ENCODE measurements at places on chromosomes 6 and 20.

- DNase-seq = no peak
Measured at GRCh38 chr6:112622036-112622435, 274.9 kb downstream of the RFPL4B start.

DNA sequence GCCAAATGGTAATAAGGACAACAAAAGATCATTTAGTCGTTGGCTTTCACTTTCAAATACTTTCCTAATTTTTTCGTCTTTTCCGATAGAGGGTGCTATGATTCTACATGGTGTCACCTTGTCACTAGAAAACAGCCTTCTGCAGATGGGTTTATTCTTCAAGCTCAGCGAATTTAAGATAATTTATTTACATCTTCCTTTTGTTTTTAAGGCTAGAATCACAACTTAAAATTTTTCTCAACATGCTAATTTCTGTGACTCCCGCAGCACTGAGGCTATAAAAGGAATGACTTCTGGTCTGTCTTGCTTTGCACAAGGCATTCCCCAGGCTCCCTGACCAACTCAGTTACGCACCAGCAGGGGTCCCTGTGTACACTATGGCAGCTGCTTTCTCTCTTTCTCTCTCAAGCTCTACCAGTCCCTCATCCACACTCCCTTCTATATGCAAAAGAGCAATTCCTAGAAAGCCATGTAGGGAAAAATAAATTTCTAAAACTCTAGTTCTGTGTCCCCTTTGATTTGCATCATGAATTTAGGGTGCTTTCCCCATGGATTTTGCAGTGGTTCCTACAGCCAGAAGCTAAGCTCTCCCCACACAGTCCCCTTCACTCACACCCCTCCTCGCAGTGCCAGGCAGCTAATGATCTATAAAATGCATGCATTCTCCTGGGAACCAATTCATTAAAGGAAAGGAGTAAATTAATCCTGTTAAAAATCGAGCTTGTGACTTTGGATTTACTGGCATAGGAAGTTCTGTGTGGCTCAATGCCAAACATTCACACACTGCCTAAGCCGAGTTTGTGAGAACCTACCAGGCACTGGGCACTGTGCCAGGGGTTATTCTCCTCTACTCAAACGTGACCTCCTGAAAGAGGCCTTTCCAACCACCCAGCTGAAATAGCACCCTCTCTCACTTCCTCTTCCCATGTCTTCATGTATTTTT lies 74.5 kb downstream of the DCDC2 start:
- DNase-seq = peak; percentile 32

GRCh38 chr6:158387036-158387435 lies 74.8 kb downstream of the TULP4 start:
- no peak for DNase-seq

DNA sequence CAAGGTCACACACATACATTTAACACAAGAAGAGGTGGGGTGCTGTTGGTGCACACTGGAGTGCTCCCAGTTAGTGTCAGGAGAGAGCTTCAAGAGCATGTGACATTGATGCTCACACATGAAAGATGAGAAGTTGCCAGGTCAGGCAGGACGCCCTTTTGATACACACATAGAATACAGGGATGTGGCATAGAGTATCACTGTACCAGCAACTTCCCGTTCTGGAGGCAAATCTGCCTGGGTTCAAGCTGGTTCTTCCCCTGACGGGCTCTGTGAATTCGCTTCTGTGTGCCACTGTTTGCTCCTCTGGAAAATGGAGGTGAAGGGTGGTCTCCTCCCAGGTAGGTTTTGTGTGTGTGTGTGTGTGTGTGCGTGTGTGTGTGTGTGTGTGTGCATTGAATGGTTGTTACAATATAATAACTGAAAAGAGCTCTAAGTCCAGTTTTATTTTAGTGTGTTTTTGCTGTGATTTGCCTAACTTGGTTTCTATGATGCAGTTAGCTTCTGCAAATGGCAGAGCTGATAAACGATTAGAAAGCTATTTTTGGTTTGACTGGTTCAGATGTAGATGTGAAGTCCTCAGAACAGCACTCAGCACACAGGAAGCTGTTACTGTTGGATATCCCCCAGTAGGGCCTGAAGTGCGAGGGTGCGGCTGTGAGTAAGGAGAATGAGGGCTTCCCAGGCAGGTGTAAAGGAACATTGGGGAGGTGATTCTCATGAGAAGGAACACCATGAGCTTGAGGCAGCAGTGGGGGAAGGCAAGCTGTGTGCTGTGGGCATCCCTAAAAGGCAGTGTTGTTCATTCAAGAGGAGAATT lies 53.4 kb downstream of the HIVEP1 start:
- no peak for DNase-seq

- DNase-seq = no peak
Measured at GRCh38 chr6:168133687-168134559, 54.9 kb upstream of the FRMD1 start.

DNA sequence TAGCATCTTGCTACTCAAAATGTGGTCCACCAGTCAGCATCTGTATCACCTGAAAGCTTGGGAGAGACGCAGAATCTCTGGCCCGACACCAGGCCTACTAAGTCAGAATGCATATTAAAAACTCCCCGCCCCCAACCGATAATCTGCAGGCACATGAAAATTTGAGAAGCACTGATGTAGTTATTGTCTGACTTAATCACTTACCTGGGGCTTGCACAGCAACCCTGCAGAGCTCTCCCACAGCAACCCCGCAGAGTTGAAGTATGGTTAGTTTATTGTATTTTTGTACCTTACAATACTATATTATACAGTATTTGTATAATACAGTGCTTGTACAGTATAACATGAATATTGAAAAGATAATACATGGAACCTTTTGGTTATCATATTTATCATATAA lies 53.7 kb downstream of the KLHL31 start:
- no peak for DNase-seq

DNA sequence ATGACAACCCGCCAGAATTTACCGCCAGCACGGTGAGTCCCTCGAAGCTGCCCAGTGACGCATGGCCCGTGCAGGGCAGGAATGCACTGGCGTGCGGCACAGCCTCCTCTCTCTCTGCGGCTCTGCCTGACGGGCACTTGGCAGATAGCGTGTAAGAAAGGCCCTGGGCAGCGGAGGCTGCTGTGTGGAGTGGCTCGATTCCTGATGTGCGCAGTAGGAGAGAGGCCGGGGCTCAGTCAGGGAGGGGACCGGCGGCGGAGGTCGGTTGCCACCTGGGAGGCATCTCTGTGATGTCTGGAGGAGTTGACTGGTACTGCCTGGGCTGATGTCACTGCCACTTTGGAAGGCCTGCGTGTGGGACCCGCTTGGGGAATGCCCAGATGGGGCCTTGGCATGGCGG lies 170.7 kb downstream of the TAF4 start:
- DNase-seq = no peak

DNA sequence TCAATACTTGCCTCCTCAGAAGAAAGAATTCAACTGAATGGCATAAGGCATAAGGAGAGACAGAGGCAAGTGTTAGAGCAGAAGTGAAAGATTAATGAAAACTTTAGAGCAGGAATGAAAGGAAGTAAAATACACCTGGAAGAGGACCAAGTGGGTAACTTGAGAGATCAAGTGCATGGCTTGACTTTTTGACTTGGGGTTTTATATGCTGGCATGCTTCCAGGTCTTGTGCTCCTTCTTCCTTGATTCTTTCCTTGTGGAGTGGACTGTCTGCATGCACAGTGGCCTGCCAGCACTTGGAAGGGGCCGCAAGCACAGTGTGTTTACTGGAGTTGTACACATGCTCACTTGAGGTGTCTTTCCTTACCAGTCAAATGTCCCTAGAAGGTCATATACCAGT lies 222.1 kb upstream of the UFL1 start:
- no peak for DNase-seq

- DNase-seq = no peak
Measured at GRCh38 chr6:11942185-11942864, 69.8 kb upstream of the HIVEP1 start.

- DNase-seq = no peak
Measured at GRCh38 chr6:4084444-4085331, 5.8 kb upstream of the FAM217A start.

- no peak for DNase-seq
Measured at GRCh38 chr20:48760403-48760983, 67.3 kb downstream of the PREX1 start.

DNA sequence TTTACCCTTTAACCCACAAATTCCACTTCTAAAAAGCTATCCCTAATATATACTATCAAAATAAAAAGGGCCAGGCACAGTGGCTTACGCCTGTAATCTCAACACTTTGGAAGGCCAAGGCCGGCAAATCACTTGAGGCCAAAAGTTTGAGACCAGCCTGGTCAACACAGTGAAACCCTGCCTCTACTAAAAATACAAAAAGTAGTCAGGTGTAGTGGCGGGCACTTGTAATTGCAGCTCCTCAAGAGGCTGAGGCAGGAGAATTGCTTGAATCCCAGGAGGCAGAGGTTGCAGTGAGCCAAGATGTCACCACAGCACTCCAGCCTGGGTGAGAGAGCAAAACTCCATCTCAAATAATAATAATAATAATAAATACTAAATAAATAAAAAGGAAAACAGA lies 82.5 kb downstream of the TRIM27 start:
- DNase-seq = no peak

DNA sequence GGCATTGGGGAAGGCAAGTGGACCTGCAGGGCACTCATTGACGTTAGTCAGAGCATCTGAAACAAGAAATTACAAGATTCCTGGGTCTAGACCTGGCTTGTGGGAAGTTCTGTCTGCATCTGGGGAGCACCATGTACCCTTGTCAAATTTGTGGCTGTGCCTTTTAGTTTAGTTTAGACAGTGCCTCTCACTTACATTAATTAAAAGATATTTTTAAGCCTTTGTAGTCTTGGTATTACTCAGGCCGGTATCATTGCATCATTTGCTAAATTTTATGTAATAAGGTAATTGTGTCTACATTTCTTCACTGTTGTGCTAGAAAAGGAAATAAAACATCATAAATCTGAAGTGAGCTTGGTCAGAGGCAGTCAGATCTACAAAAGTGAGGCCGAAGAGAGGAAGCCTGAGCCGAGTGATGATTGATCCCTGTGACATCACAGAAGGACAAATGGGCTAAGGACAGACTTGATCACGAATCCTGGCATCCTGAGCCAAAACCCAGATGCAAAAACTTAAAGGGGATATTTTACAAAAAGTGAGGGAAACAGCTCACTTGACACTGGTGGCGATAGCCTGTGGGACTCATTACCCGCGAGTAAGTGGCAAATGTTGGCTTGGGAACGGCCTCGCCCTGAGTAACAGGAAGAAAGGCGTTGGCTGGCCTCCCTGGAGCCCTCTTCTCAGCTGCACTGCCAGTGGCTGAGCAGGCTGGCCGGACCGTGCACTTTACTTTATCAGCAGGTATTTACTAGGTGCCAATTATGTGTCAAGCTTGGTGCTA lies 106.5 kb downstream of the TCP11 start:
- DNase-seq = no peak

DNA sequence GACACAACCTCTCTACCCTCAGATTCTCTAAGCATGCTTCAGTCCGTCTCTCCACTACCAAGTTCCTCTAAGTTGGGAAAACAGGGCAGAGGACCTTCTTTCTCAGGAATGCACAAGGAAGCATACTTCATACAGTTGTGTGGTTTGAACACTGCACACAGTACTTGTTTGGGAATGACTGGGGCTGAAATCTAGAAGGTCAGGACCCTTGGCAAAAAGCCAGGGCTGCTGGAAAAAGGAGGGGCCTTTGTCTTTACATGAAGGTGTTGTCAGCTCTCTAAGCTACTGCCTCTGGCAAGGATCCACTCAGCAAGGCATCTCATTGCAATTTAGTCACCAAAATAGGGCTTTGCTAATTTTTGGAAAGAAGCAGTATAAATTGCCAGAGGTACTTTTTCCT lies 20.7 kb upstream of the HEY2 start:
- no peak for DNase-seq

DNA sequence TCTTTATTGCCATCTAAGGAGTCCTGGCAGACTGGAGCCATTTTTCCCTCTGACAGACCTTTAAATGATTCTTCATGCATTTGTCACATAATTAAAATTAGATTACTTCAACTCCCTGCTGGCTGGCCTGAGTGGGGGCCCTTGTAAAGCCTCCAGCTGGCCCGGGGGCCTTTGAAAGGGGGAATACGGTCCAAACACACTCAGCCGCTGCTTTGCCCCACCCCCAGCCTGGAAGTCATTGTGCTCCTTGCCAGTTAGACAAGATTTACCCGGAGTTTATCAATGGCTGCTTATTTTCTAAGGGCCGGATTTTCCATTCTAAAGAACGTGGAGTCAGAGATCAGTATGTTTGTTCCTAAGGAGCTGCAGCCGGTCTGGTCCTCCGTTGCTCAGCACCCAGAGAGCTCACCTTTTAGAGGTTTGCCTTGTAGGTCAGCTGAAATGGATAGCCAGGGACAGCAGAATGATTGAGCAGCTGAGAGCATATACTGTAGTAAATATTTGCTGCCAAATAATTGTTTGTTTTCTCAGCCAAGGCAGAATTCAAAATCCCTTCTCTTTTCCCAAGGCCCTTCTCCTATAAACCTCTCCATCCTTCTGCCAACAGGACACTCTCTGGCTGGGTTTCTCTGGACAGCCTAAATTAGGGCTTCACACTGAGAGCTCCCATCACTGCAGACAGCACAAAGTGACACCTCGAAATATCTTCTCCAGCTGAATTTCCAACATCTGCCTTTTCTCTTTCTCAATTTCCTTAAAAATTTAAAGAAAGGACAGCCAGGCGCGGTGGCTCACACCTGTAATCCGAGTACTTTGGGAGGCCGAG lies 68.4 kb upstream of the RBM24 start:
- no peak for DNase-seq

GRCh38 chr6:149208134-149208601 lies 109.3 kb upstream of the TAB2 start:
- no peak for DNase-seq

- peak; percentile 85 for DNase-seq
Measured at GRCh38 chr6:36851149-36851614, 11.9 kb upstream of the CPNE5 start.
